ENCODE measurements at places on chromosomes 5 and 9.

GRCh38 chr5:173671121-173671949 is 54.9 kb upstream of the BOD1 start:
- DNase-seq, result no peak

DNA sequence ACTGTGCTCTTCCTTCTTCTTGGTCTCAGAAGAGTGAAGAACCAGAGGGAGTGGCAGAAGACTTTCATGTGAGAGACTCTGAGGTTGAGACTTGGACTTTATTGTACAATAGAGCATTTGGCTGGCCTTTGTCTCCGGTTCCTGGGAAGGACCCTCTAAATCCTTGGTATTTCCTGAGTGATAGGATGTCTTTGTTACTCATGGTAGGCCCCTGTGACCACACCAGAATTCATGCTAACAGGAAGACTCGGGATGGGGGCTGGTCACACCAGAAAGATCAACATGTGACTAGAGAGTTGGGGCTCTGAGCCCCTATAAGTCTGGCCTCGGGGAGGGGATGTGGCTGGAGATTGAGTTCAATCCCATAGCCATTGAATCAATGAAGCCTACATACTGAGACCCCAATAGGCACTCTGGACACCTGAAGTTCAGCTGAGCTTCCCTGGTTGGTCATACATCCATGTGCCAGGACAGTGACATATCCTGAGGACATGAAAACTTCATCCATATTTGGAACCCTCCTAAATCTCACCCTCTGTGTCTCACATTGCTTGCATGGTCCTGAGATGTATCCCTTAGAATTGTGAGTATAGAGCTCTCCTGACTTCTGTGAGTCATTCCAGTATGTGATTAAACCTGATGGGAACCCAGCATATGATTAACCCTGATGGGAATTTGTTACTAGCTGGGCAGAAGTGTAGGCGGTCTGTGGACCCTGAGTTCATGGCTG is 201.7 kb downstream of the GADD45G start:
- DNase-seq, result no peak

DNA sequence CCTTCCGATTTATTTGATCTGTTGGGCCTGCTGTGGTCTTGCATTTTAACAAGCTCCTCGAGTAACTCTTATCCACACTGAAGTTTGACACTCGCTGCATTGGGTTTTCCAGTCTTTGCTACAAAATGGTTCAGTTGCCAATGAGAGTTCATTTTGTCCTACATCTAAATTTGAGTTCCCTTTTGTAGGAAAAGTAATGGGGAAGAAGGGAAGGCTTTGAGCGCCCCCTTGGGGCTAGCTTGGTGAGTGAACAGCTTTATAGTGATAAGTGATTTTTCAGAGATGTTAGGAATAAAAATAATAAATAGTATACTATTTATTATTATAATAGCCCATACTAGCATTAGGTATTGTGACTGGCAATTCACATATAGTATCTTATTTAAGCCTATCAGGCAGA is 89.9 kb upstream of the GNAQ start:
- peak; percentile 68 for DNase-seq

DNA sequence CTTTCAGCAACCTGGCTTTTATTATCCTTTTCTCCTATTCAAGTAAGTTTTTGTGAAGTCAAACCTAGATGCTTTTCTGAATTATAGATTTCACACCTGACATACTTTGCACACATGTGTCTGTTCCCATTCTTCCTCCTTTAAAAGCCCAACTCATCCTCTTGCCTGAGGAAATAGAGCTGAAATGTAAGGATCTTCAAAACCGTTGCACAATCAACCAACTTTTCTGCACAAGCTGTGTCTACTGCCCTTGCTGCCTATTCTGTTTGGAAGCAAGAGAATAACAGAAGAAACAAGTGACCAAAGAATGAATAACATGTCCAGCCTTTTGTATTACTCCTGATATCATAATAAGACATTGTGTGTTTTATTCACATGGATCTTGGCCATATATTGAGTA is 95.1 kb upstream of the ITGA1 start:
- DNase-seq, result no peak

DNA sequence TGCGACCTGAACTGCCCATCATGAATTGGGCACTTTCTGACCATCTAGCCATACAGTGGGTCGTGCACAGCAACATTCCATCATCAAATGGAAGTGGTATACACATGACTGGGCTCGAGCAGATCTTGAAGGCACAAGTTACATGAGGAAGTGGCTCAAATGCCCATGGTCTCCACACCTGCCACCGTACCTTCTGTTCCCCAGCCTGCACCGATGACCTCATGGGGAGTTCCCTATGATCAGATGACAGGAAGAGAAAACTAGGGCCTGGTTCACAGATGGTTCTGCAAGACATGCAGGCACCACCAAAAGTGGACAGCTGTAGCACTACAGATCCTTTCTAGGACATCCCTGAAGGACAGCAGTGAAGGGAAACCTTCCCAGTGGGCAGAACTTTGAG is 21.8 kb downstream of the MTMR12 start:
- DNase-seq, result no peak

GRCh38 chr5:68872088-68872839 is 221.6 kb upstream of the SLC30A5 start:
- DNase-seq, result no peak

GRCh38 chr5:179201986-179202385 is 141.8 kb downstream of the ZNF354C start:
- no peak for DNase-seq

DNA sequence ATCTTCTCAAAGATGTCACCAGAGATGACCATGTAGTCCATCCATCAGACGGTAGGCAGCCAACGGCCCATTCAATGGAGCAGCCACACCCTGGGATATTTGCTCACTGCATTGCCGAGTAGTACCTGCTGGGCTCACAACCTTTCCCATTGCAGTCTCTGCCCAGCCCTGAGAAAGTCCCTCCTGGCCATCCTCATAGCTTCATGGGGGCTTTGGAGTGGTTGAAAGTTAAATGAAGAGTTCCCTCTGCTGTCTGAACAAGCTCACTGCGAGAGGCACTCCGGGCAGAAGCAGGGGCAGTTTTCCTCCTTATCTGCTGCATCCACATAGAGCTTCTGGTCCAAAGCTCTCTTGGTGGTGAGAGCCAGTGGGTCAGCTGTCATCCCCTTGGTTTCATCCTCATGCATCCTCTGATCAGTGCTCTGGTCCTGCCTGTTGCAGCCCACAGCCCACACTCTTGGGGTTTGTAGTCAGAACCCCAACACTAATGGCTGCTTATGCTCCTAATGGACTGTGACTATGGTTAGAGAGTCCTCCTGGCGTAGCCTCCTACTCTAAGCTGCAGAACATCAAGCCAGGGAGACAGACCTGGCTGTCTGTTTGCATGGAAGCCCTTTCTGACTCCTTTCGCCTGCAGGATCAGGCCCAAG is 23.3 kb downstream of the TNFSF8 start:
- peak; percentile 48 for DNase-seq

DNA sequence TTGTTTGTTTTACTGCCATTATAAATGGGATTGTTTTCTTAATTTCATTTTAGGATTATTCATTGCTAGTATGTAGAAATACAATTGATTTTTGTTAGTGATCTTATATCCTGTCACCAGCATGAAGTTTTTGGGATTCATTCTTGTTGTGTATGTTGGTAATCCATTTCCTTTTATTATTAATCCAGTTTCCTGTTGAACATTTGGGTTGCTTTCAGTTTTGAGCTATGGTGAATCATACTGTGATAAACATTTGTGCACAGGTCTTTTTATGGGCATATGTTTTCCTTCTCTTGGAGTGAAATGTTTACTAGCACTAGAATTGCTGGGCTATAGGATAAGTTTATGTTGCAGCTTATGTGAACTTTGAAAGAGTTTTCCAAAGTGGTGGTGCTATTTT is 69.6 kb downstream of the MAN2A1 start:
- DNase-seq, result no peak

GRCh38 chr5:130213607-130214006 is 309.3 kb downstream of the CHSY3 start:
- no peak for DNase-seq

GRCh38 chr5:148740079-148740858 is 85.9 kb upstream of the HTR4 start:
- DNase-seq, result no peak

DNA sequence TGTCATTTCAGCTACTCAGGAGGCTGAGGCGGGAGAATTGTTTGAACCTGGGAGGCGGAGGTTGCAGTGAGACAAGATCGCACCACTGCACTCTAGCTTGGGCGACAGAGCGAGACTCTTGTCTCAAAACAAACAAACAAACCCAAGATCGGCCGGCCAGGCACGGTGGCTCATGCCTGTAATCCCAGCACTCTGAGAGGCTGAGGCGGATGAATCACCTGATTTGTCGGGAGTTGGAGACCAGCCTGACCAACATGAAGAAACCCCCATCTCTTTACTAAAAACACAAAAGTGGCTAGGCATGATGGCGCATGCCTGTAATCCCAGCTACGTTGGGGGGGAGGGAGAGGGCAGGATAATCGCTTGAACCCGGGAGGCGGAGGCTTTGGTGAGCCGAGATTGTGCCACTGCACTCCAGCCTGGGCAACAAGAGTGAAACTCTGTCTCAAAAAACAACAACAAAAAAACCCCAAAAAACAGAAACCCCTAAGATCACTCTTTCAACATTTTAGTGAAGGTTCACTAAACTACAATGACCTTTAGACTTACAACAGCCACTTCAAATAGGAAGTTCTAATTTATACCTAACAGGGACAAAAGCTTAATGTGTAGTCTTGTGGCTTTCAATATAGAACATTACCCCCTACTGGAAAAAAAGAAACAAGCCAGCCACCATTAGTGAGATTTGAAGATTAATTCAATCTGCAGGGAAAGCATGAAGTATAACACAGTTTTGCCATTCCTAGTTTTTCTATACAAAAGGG is 7.0 kb downstream of the HSPA9 start:
- no peak for DNase-seq

DNA sequence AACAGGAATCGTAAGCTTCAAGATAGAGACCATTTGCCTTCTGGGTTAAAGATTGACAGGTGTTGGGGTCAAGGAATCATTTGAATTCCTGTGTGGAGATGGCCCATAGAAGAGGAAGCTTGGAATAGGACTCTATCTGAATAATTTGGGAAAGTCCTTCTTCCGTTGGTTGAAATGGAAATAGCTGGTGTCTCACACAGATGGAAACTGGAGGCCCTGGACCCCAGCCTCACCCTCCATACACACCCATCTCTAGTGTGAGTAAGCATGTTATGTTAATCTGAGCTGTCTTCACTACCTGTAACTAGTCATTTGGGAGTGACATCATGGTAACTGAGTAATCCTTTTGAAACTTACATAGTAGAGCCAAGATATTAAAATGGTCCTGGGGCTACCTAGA is 184.4 kb downstream of the CD180 start:
- DNase-seq, result peak; percentile 41

- no peak for DNase-seq
These were observed 272.7 kb downstream of the TLE1 start for GRCh38 chr9:81416476-81417298.

DNA sequence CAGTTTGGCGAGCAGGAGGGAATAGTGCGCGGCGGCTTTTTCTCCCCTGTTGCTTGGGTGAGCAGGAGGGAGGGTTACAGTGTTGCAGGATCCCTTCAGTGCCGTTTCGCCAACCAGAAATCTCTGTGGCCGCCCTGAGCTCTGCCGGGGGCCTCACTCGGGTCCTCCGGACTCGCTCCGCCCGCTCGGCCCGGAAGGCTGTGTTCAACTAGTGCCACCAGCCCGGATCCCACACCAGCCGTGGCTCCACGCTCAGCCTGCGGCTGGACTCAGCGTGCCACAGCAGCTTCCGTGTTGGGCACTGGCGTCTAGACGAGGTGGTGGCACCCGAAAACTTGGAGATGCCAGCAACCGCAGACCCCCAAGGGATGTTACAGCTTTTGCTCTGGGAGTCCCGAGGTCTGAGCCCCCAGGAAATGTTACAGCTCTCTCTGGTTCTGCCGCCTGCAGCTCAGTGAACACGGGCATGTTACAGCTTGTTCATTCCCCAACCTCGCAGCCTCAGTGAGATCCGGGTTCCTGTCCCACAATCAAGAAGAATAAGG is 16.0 kb upstream of the OR13C9 start:
- DNase-seq, result no peak

- DNase-seq, result no peak
These were observed 78.8 kb downstream of the NLN start for GRCh38 chr5:65800775-65801174.

GRCh38 chr9:71968541-71969090 is 57.2 kb downstream of the C9orf85 start:
- no peak for DNase-seq

DNA sequence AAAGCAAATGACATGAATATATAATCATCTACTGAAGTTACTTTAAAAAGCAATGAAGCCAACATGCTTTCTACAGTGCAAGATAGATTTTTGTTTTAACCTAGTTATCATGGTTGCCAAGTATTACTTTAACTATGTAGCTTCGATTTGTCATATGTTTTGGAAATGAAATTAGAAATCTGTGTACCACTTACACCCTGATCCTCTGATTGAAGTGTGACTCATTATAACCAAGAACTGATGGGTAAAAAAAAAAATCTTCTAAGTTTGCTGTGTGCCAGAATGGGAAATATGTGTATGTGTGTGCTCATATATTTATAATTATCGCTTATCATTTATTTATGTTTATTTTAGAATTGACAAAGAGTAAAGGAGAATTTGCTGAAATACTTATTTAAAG is 9.1 kb upstream of the CDC42SE2 start:
- DNase-seq, result no peak

DNA sequence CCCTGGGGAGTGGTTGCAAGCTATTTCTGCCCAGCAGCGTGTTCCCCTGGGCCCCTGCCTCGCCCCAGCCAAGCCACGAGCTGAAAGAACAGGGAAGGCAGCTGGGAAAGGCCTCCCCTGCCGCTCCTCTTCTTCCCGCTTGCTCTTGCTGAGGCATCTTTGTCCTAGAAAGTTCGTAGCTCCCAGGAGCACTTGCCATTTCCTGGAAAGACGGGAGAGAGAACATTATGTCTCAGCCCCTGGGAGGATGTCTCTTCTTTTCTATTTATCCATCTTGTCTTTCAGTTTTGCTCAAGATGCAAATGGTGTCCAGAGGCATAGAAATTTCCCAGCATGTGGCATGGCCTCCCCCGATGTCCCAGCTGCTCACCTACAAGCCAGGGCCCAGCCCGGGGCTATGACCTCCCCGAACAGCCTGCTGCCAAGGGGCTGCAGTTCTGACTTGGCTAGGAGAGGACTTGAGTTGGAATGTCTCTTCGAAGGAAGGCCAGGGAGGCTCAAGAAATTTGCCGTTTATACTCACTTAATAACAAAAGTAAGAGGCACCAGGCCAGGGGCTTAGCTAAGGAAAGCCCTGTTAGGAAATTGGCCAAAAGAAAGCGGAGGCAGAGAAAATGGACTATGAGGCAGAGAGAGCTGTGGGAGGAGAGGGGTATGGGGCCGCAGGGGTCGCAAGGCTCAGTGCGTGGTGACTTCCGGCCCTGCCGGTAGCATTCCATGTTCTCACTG is 87.3 kb downstream of the LIFR start:
- DNase-seq, result no peak

DNA sequence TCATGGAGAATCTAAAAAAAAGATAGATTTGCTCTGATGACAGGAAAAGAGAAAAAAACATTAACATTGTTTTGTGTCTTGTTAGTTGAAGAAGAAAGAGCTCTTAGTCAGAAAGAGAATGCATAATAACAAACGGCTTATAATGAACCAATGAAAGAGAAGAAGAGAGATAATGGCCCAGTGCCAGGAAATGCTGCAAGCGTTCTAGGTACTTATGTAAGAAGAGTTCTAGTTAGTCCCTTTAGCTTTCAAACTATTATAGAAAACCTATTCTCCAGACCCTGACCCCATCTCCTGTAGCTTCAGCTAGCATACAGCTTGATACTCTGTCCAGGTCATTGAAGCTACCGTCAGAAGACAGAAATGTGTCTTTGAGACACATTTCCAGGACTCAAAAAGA is 70.2 kb downstream of the FBXL17 start:
- no peak for DNase-seq

GRCh38 chr5:14793851-14794250 is 77.7 kb downstream of the ANKH start:
- no peak for DNase-seq

All from activated CD8-positive, alpha-beta T cell treated with anti-CD3 and anti-CD28 coated beads for 36 hours (primary cell).